IPS-NIHi11 (cell line): ENCODE measurements at places on chromosomes 1 and 21.

DNA sequence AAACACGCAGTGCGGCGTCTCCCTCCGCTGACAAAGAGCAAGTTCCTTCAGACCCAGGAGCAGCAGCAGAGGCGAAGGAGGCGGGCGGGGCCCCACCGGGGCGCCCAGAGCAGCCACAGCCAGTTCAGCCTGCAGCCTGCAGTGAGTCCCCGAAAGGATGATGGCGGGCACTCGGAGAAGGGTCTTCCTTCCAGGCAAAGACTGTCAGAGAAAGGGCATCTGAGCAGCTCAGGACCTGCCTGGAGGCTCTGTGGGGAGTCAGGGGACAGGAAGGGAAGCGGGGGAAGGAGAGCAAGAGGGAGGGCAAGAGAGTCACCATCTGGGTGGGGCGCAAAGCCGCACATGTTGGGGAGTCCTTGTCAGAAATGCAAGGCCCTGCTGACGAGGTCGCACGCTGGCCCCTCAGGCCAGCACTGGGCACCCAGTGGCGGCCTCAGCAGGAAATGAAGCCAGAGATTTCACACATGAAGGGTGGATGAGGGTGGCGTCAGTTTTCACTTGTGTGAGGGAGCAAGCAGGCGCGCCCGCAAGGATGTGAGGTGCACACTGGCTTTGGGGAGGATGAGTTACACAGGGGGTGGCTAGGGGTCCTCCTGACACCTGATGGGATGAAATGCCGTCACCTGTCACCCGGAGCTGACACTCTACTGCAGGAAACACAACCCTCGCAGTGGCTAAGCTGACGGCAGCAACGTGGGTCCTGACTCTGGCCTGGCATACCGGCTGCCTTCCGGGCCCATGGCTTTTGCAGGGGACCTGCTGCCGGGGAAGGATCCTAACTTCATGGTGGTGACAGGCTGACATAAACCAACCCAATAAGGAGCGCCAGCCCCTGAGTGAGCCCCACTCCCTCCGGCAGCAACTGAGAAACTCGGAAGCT is 6.6 kb downstream of the LRRC47 start:
- no peak for DNase-seq

- DNase-seq, result no peak
Measured at GRCh38 chr1:219058891-219059820, 114.5 kb upstream of the LYPLAL1 start.

DNA sequence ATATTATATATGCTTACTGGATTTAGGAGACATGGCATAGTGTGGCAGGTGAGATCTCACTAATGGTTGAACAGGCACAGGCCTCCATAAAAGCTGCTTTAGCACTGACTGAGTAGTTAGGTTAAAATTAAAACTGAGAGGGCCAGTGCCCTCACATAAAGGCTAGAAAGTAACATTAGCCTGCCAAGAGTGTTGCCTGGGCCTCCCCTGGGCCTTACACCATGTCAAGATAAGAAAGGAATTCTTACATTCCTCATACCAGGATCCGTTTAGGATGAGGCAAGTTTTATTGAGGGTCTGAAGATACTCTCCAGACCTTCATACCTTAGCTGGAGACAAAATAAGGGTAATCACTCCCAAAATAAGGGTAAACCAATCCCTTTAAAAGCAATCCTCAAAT is 1011.8 kb downstream of the PLA2G4A start:
- DNase-seq, result no peak

DNA sequence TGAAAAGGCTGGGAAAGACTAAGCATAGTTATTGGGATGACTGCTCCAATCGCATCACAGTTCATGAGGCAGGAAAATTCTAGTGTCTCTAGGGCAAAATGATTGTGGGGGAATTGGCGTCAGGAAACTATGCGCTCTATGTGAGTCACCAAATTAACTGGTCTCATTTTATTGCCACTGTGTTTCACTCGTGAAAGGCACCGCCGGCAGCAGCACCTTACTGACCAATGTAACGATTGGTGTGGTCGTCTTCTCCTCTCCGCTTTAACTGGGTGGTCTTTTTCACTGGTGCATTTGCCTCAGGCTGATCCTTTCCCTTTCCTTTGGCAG is 83.5 kb downstream of the SPAG17 start:
- DNase-seq, result no peak

DNA sequence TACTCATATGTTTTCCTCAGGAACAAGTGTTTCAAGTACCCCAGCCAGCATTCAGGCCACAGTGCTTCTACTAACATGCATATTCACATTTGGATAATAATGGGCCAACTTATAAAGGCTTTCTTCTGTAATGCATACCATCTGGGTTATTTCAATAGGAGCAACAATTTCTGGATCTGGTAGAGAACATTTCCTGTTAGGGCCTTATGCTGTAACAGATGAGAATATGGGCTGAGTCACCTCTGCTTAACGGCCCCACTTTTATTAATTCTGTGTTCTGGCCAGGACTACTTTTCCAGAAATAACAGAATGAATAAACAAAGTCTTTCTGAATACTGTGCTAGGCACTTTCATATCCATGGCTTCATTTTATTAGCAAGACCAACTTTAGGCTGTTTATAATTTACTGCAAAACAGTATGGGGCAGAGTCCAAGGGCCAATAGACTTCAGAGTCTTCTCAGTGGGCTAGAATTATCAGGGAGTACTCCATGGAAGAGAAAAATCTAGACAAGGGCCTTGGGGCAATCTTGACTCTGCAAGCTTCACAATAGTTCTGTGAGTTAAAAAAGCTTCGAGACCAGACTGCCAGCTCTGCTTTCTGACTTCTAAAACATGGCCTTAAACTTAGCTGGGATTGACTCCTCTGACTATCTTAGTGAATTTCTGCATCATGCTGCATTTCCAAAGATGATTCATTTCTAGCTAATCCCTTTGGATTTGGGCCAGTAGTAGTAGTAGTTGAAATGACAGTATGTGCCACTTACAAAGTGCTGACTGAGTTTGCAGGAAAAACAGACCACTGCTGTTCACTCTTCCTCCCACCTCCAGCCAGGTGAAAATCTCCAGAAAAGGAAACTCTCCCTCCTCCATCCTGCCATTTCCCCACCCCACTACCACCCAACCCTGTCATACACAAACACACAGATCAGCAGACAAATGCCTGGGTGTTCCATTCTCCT is 8.2 kb upstream of the SSX2IP start:
- DNase-seq, result no peak

DNA sequence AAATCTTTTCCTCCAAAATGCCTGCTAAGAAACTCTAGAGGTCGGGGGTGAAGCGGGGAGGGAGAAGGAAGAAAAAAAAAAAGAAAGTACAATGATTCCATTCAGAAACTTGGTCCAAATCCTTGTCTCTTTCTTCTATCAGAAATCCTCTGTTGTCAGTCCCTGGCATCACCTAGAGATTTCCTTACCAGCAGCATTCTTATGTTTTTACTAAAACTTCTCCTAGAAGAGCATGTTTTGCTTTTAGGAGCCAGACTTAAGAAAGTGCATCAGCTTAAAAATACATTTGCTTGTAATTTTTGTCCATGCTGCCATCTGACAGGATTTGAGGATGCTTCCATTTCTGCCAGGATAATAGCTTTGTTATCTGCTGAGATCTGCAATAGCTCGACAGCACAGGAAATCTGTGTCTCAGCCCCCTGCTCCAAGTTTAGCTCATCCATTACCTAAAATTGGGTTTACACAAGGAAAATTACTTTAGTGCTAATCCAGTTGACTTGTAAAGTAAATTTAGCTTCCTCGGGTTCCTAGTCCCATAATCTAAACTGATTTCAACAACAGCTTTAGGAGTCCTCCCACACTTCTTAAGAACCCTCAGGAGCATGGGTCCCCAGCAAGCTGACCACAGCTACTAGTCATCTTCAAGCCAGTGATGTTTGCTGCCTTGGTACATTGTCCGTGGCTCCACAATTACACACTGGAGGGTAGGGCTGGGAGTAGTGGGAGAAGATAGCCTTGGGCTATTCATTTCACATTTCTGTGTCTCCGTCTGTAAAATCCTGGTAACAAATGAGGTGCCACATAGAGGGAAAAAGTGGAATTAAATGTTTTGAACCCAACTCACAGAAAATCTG is 92.3 kb upstream of the UBE2U start:
- no peak for DNase-seq

DNA sequence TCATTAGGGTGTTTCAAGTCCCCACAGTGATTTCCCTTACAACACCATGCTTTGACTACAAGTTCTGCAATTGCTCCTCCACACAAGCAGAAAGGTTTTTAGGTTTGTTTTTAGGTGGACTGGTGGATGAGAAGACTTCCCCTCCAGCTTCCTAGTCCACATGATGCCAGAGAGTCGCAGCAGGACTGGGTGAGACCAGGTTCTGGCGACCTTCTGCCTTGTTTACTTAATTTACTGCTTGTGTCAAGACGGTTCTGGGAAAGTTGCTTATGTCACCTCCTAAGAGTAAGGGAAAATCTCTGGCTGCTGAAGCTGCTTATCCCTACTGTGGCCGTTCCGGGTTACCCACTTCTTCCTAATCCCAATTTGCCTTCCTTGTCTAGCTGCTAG is 76.4 kb downstream of the GLUL start:
- no peak for DNase-seq

- DNase-seq, result no peak
Measured at GRCh38 chr1:72186733-72187307, 95.5 kb downstream of the NEGR1 start.

DNA sequence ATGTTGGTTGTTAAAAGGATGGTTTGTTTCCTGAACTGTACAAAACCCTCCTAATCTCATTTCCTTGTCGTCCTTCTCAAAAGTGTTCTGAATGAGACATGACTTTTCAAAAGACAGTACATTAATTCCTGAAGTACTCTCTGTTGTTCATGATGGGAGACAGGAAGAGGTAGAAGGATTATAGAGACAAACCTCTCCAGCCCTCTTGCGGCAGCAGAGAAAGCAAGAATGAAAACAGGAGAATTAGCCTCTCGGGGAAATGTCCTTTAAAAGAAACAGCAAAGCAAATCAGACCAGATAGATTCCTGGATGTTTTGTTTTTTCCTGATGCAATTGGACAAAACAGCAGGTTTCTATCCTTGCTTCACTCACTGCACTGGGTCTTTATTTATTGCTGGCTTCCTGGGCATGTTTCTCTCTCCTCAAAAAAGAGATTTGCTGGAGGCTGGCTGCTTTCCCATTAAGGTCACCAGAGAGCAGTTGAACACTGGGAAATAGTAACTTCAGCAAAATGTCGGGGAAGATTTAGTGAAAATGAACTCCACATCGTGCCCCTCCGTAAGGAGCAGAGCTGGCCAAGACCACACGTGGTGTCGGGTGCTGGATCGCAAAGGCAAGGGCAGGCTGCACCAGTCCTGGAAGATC is 145.8 kb upstream of the SYT6 start:
- DNase-seq, result no peak

DNA sequence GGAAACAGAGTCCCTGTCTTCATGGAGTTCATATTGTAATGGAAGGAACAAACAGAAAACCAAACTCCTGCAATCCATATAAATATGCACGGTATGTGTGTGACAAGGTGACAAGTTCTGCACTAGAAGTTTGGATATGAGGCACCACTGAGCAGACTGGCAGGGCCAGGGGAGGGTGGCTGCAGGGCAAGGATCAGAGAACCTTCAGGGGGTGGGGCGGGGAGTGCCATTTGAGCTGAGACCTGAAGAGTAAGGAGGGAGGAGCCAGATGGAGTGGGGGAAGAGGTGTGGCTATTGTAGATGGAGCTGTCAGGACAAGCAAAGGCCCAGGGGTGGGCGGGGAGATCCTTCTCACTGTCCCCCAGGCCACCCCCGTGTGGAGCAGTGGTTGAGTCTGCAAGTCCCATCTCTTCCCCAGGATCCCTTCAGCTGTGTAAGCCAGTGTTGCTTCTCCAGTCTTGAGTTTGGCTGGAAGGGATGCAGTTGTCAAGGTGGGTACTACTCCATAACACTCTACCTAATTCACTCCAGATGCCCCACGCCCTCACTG is 76.4 kb downstream of the ATP5PO start:
- DNase-seq, result peak; percentile 46

DNA sequence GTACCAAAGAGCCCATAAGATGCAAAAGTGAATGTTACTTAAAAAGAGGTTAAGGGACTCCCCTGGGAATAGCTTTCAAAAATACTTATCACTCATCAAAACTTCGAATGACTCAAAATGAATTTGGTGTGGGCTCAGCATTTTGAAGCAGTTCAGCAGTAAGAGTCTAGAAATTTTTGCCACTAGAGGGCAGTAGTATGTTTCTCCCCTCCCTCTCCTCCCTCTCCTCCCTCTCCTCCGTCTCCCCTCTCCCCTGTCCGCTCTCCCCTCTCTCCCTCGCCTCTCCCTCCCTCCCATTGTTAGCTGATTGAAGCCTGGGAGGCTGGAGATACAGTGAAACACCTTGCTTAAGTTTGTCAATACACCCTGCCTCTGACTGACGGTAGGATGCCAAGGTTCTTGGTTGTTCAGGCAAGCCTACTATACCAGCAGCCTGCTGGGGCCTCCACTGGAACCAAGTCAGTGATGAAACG is 70.8 kb upstream of the TENT5C start:
- DNase-seq, result peak; percentile 70

DNA sequence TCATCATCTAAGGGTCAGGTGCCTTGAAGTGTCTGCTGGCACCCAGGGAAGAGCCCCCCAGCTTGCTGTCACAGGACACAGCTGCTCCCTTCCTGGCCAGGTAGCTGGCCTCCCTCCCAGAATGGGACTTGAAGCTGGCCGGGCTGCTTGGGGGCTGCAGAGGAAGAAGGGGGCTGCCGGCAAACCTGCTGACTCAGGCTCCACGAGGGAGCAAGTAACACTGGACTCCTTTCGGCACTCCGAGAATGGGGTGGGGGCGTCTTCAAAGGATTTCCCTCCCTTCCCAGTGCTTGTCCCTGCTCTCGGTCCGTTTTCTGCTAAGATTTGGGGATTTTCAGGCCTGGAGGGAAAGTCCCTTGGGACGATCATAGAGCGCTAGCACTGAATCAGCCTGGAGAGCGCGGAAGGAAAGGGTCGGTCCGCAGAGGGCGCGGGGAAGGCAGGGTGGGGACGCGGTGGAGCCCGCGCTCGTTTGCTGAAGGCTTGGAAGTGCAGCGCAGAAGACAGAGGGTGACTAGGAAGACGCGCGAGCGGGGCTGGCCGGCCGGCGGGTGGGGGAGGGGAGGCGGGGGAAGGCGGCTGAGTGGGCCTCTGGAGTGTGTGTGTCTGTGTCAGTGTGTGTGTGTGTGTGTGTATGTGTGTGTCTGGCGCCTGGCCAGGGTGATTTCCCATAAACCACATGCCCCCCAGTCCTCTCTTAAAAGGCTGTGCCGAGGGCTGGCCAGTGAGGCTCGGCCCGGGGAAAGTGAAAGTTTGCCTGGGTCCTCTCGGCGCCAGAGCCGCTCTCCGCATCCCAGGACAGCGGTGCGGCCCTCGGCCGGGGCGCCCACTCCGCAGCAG is at the start of gene CSF1:
CSF1 (plus strand) TSS at position 727 of the 840 bp plus-strand sequence. CDS start 175 bp downstream, outside the sequence.
- DNase-seq, result peak; percentile 75
